ENCODE measurements at places on chromosomes 1 and 21.
A peak's percentile ranks its signal among the peaks of the same experiment; 100 is the strongest.

DNA sequence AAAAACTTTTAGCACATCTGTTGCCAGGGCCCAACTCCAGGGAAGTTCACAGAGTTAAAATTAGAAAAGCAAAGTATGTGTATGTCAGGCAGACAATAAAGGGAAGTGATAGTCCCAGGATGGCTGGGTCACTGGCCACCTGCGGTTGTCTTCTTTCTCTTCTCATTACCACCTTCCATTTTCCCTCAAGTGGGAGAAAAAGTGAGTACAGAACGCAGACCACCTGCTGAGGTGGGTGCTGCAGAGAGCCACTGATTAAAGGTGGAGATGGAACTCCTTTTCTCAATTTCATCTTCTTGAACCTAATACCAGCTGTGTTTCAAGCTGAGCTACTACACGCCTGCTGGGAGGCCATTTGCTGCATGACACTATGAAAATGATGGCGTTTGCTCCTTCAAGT lies 88.8 kb upstream of the PDE4B start:
- DNase-seq, result no peak

GRCh38 chr1:68675336-68675735 lies 178.5 kb upstream of the DEPDC1 start:
- peak; percentile 2 for DNase-seq

DNA sequence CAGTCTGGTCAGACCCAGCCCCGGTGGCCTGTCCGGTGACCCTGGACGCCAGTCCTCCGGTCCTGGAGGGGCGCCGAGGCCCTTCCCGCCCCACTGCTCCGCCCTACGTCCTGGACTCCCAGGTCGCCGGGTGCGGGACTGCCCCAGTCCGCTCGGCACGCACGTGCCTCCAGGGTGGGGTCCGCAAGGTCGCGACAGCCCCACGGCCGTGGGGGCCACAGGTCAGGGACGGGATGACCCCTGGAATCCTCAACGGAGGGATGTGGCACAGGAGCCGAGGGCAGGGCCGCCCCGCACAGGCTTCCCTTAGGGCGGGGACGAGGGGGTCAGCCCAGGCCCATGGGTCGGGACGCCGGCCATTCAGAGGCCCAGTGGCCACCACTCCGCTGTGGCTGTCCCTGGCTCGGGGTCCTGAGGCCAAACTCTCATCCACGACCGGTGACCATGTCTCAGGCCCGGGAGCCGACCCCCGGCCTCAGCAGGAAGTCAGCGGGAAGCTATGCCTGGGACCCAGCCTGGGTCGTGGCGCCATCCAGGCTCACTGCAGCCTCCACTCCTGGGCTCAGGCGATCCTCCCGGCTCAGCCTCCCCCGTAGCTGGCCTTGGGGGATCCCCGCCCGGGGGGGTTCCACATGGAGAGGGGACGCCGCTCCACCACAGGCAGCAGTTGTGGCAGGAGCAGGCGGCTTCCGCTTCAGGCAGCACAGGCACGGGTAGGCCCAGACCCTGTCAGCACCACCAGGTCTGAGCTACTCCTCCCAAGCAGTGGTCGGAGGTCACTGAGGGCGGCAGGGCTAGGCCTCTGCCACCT lies 599 bp upstream of the TMEM240 start:
- DNase-seq, result no peak

DNA sequence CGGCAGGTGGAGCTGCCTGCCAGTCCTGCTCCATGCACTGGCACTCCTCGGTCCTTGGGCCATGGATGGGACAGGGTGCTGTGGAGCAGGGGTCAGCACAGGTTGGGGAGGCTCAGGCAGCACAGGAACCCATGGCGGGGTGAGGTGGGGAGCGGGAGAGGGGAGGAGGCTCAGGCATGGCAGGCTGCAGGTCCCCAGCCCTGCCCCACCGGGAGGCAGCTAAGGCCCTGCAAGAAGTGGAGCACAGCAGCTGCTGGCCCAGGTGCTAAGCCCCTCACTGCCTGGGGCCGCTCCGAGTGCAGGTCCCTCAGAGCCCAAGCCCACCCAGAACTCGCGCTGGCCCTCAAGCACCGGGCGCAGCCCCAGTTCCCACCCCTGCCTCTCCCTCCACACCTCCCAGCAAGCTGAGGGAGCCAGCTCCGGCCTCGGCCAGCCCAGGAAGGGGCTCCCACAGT lies 691 bp upstream of the GBP5 start:
- no peak for DNase-seq
